ENCODE measurements at places on chromosomes 3 and 15.

GRCh38 chr3:119559441-119559963, at the start of gene CD80:
TSS of gene CD80 (minus strand) at chr3:119559614. CDS start at chr3:119557728, 1,886 bp downstream.
- peak; percentile 51 for DNase-seq
- H3K36me3 ChIP-seq: no peaks in the 10 kb centered on the region
- no peaks in the 10 kb centered on the region for H3K4me1 ChIP-seq
- H3K27ac ChIP-seq: no peak within 1 kb of the TSS
- no peak within 1 kb of the TSS for H3K4me3 ChIP-seq
- no peaks in the 10 kb centered on the region for H3K27me3 ChIP-seq

DNA sequence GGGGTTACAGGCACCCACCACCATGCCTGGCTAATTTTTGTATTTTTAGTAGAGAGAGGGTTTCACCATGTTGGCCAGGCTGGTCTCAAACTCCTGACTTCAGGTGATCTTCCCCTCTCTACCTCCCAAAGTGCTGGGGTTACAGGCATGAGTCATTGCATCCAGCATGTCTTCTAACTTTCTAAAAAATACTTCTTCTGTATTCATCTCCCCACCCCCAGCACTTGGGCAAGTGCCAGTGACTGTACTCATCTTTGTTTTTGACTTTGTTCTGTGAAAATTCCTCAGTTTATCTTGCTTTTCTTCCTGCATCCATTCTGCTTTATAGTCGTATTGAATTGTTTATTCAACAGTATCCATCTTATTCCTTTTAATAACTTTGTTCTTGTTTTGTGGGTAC, 47.6 kb downstream of the ARIH1 start:
- DNase-seq: peak; percentile 70
- H3K36me3 ChIP-seq: no peaks in the 10 kb centered on the region
- no peak overlapping the region for H3K4me3 ChIP-seq
- no peaks in the 10 kb centered on the region for H3K27me3 ChIP-seq
- H3K27ac ChIP-seq: no peak overlapping the region

DNA sequence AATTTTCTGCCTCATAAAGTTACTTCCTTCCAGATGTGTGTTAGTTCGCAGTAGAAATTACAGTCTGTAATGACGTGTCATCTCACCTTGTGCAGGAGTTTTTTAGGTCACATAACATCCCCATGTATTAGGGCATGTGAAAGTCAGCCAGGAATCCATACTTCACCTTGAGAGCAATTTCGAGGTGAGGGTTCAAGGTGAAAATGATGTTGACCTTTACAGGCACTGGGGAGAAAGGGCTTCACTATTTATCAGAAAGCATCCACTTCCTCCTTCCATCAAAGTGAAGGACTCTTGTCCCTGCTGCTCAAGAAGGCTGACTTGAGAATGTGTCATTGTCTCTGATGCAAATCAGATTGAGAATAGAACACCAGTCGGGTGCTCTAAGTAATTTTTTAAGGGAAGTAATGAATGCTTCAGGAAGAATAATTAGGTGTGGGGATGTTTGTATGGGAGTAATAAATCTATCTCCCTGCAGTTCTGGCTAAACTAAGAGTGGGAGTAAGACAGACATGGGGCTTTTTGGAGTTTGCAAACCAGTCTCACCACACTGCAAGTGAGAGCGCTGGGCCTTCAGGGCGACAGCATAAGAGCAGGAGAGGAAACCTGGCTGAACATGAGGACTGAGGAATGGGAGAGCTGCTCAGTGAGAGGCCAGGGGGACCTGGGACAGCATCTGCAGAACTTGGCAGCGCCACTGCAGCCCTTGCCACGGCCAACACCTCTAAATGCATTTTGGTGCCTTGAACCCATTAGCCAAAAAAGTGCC, 85.9 kb upstream of the IL12A start:
- no peak overlapping the region for H3K4me3 ChIP-seq
- H3K27me3 ChIP-seq: no peaks in the 10 kb centered on the region
- no peaks in the 10 kb centered on the region for H3K4me1 ChIP-seq
- DNase-seq: no peak
- no peak overlapping the region for H3K27ac ChIP-seq

DNA sequence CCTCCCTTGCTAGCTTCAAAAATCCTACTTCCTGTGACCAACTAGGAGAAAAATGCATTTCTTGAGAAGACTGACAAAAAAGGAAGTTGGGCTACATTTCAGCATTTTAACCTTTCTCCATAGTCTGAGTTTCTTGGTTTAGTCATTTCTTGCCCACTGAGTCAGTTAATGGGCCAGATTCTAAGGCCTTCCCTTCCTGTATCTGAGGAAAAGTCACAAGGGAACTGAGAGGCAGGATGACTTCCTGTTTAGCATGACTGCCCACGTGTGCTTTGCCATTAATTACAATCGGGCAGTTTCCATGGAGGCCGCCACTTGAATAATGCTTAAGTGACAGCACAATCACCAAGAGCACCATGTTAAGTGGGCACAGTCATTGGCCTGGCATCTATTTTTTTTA, 794.4 kb upstream of the LMCD1 start:
- H3K27ac ChIP-seq: no peak overlapping the region
- no peaks in the 10 kb centered on the region for H3K27me3 ChIP-seq
- H3K4me1 ChIP-seq: no peaks in the 10 kb centered on the region
- no peak for DNase-seq

DNA sequence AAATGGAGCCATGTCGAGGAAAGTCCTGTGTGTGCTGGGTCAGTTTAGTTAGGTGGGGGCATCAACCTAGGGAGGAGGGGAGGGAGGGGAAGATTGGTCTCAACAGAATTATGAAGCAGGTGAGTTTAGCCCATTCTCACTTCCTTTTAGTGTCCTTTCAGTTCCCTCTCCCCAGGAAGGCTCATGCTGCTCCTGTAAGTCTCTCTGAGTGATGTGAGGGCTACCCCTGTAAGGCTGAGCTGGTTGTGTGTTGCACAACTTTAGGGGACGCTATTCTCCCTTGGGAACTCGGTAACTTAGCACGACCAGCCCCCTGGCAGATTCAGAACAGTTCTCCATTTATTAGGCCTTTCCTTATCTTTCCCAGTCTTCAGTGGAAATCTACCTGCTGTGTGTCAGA, 21.2 kb downstream of the IL5RA start:
- DNase-seq: no peak
- H3K4me3 ChIP-seq: no peak overlapping the region
- H3K4me1 ChIP-seq: no peaks in the 10 kb centered on the region
- no peaks in the 10 kb centered on the region for H3K36me3 ChIP-seq

DNA sequence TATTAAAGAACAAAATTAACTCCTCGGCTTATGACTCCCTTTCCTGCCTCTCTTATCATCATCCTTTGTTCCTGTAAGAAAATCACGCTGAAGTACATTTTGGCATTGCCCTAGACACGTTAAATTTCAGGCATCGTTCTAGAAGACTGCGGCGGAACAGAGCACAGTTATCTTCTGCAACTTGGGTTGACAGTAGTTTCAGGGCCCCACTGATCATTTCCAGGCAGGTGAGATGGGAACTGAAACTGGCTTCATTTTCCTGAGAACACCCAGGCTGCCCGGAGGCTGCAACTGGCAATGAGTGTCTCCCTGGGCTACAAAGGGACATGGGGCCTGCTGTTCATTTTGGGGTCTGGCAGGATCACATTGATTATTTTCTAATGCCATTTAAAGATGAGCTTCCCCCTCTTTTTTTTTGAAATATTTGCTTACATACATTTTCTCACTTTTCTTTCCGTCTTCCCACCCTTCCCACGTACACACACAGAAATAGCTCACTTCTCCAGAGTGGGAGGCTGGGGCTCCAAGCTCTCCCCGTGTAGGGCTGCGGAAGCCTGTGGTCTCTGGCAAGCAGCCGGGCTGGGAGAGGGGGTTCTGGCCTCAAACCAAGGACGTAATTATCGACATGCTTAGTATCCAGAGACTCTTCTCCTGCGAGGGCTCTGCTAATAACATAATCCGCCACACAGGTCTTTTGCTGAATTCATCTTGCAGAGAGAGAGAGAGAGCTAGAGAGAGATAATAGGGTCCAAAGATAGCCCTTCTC, 267.4 kb downstream of the ABHD5 start:
- peaks cover 6% of the 10 kb centered on the region for H3K4me1 ChIP-seq
- H3K27me3 ChIP-seq: peaks cover 3% of the 10 kb centered on the region
- no peak overlapping the region for H3K4me3 ChIP-seq
- no peak overlapping the region for H3K27ac ChIP-seq

GRCh38 chr15:69039516-69040225, 25.2 kb downstream of the NOX5 start:
- H3K4me3 ChIP-seq: no peak overlapping the region
- H3K27me3 ChIP-seq: peaks cover 6% of the 10 kb centered on the region
- no peaks in the 10 kb centered on the region for H3K4me1 ChIP-seq
- no peak for DNase-seq
- no peak overlapping the region for H3K27ac ChIP-seq
- no peaks in the 10 kb centered on the region for H3K36me3 ChIP-seq

DNA sequence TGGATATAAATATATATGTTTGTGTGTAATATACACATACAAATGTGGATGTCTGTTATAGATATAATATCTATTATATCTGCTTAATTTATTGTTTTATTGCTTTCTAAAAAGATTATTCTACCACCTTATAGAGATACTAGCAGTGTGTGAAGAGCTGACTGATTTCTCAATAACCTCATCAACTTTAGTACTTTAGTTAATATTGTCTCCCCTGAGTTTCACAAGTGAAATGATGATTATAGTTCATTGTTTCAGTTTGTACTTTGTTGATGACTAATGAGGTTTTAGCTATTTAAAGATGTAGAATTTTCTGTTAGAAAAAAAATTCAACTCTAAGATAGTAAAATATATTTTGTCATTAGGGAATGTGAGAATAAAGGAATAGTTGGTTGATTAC, 11.4 kb downstream of the RSRC1 start:
- no peaks in the 10 kb centered on the region for H3K27me3 ChIP-seq
- H3K4me1 ChIP-seq: no peaks in the 10 kb centered on the region
- H3K36me3 ChIP-seq: no peaks in the 10 kb centered on the region
- H3K4me3 ChIP-seq: no peak overlapping the region
- DNase-seq: no peak

GRCh38 chr3:18245721-18246120, 179.4 kb downstream of the SATB1 start:
- no peak for DNase-seq
- no peaks in the 10 kb centered on the region for H3K27me3 ChIP-seq
- no peak overlapping the region for H3K27ac ChIP-seq
- H3K4me3 ChIP-seq: no peak overlapping the region
- H3K4me1 ChIP-seq: no peaks in the 10 kb centered on the region

GRCh38 chr15:48966595-48967301, 3.0 kb upstream of the SHC4 start:
- no peak overlapping the region for H3K4me3 ChIP-seq
- H3K27me3 ChIP-seq: no peaks in the 10 kb centered on the region
- H3K4me1 ChIP-seq: peaks cover 8% of the 10 kb centered on the region
- H3K36me3 ChIP-seq: no peaks in the 10 kb centered on the region
- no peak overlapping the region for H3K27ac ChIP-seq
- no peak for DNase-seq

DNA sequence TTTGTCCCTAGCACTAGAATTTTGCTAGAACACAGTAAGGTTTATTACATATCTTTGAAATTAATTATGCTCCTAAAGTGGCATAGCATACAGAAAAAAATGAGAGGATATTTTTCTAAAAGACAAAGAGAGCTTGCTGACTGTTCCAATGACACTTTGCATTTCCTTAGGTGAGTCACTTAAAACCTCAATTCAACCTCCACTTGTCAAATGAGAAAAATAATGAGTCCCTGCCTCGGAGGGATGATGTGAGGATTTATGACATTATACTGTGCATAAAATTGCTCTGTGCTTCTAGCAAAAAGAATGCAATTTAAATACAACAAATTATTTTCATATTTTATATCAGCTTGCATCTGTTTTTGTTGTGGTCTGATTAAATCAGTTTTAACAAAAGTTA, 1417.0 kb upstream of the ALCAM start:
- no peak overlapping the region for H3K4me3 ChIP-seq
- no peaks in the 10 kb centered on the region for H3K36me3 ChIP-seq
- no peak overlapping the region for H3K27ac ChIP-seq
- DNase-seq: no peak

- no peaks in the 10 kb centered on the region for H3K4me1 ChIP-seq
- H3K4me3 ChIP-seq: no peak overlapping the region
- H3K27ac ChIP-seq: no peak overlapping the region
- no peaks in the 10 kb centered on the region for H3K36me3 ChIP-seq
- H3K27me3 ChIP-seq: no peaks in the 10 kb centered on the region
- DNase-seq: no peak
Observed at GRCh38 chr3:190676481-190676880, 162.6 kb downstream of the IL1RAP start.

DNA sequence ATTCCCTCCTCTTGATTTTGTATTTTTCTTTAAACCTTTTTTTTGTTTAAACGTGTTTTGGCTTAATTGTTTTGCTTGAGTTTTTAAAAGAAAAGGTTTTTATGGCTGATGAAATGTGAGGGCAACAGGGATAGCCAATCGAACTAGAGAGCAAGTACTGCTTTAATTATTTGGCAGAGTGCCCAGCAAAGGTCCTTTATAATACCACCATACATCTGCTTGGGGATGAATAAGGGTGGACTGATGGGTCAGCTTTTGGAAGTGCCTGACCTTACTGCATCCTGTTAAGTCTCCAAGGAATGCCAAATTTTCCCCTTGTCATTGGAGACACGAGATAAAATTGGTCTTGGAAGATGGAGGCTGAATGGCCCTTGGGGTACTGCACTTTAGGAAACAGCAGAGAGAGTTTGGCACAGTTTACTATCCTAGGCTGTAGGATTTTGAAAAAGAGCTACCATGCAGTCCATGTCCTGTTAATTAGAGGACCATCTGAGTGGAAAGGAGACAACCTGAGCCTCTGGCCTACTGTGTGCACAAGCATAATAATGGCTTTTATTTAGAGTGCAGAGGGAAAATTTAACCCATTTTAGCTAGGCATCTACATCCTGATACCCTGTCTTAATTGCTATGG, 19.8 kb upstream of the MTHFS start:
- H3K36me3 ChIP-seq: no peaks in the 10 kb centered on the region
- no peaks in the 10 kb centered on the region for H3K27me3 ChIP-seq
- DNase-seq: no peak
- H3K4me3 ChIP-seq: no peak overlapping the region
- H3K27ac ChIP-seq: no peak overlapping the region
- H3K4me1 ChIP-seq: no peaks in the 10 kb centered on the region

- H3K4me3 ChIP-seq: no peak overlapping the region
- no peaks in the 10 kb centered on the region for H3K4me1 ChIP-seq
- no peaks in the 10 kb centered on the region for H3K36me3 ChIP-seq
- no peak overlapping the region for H3K27ac ChIP-seq
- no peak for DNase-seq
- H3K27me3 ChIP-seq: no peaks in the 10 kb centered on the region
Observed at GRCh38 chr15:89543389-89543788, 31.9 kb upstream of the TICRR start.

- H3K36me3 ChIP-seq: no peaks in the 10 kb centered on the region
- no peaks in the 10 kb centered on the region for H3K4me1 ChIP-seq
- no peaks in the 10 kb centered on the region for H3K27me3 ChIP-seq
- H3K27ac ChIP-seq: no peak overlapping the region
Observed at GRCh38 chr15:69149803-69150202, 10.6 kb upstream of the GLCE start.

DNA sequence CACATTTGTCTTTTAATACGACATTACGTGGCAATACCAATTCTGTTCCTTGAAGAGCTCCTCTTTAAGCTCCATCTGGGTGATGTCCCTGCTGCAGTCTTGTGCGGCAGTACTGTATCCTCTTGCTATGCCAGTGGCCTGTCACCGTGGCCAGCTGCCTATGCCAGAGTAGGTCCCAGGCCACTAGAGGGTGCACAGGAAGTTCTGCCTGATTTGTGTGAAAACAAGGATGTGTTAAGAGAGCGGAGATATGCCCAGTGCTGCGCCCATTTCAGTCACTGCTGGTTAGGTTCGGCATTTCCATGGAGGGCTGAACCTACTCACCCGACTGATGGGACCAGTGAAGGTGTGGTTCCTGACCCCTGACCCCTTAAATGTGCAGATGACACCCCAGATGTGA, 25.2 kb downstream of the NIPA1 start:
- H3K4me3 ChIP-seq: no peak overlapping the region
- H3K36me3 ChIP-seq: no peaks in the 10 kb centered on the region
- no peaks in the 10 kb centered on the region for H3K27me3 ChIP-seq
- H3K27ac ChIP-seq: no peak overlapping the region
- peak; percentile 89 for DNase-seq
- no peaks in the 10 kb centered on the region for H3K4me1 ChIP-seq
